ENCODE measurements at places on chromosomes 12 and 14. TPM values are rescaled to one million over a fixed set of nuclear protein-coding genes. Genes with fewer than 3 reads are reported as not detected.
A peak's percentile ranks its signal among the peaks of the same experiment; 100 is the strongest.

DNA sequence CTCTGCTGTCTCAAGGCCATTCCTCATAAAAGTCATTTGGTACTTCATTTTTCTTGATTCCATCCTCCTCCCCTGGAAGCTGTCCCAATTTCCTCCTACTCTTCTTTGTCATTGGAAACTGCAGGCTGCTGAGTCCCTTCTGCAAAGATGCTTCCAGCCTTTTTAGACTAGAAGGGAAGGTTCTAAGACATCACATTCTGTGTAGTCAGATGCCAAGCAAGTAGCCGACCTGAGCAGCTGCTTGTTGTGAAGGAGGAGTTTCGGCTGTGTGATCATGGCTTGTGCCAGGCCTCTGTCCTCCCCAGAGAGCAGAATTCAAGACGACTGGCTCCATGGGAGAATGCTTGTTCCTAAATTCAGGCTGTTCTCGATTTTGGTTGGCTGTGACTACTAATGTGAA is 8.7 kb downstream of the RFC5 start:
- DNase-seq = no peak

DNA sequence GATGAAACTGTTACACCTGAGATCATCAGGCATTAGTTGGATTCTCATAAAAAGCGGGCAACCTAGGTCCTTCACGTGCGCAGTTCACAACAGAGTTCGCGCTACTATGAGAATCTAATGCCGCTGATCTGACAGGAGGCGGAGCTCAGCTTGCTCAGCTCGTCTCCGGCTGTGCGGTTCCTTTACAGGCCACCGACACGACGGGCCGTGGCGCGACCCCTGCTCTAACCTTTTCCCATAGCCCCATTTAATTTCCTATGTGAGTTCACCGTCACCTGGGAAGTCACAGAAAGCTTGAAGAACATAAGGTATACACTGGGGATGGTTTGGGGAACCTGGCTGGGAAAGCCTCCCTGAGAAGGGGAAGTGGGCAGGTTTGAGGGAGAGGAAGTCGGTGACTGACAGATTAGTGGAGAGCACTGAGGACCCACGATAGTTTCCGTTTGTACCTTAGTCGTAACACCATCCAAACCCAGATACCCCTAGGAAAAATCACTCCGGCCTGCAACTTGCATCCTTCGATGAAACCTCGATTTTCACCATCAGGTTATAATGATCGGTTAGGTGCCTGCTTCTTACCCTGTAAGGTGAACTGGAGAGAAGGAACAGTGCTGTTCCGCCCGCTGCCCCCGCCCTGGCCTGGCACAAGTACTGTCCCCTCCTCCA is 2.8 kb upstream of the AAAS start:
- no peak for DNase-seq

- no peak for DNase-seq
Measured at GRCh38 chr12:52703878-52704277, 554 bp upstream of the KRT77 start.

DNA sequence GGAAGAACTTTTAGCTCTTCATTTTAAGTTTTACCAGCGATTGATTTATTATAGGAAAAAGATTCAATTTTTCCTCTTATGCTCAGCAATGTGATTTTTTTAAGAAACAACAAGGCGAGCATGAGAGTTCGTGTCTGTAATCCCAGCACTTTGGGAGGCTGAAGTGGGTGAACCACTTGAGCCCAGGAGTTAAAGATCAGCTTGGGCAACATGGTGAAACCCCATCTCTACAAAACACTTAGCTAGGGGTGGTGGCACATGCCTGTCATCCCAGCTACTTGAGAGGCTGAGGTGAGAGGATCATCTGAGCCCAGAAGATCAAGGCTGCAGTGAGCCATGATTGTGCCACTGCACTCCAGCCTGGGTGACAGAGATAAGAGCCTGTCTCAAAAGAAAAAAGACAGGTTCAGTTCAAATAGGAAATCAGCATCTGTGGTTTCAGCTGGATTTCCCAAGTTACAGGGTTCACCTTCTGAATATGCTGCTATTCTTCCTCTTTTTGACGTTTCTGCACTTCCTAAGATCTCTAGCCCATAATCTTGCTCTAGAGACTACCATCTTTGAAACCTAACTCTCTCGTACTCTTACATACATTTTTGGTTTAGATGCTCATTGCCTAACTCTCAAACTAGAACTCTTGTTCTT is 274.7 kb downstream of the SEC23A start:
- DNase-seq = no peak

DNA sequence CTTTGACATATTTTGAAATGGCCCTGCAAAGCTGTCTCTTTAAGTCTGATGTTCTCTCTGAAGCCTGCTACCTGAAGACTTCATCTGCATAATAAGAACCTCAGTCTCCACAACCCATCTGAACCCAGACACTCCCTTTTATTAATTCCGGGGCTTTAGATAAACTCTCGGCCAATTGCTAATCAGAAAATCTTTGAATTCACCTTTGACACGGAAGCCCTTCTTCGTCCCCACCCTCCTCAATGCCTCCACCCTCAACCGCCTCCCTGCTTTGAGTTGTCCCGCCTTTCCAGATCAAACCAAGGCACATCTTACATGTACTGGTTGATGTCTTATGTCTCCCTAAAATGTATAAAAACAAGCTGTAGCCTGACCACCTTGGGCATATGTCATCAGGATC is 17.6 kb downstream of the OR6J1 start:
- no peak for DNase-seq

GRCh38 chr14:29521526-29522137 is 406.0 kb downstream of the PRKD1 start:
- DNase-seq = no peak

DNA sequence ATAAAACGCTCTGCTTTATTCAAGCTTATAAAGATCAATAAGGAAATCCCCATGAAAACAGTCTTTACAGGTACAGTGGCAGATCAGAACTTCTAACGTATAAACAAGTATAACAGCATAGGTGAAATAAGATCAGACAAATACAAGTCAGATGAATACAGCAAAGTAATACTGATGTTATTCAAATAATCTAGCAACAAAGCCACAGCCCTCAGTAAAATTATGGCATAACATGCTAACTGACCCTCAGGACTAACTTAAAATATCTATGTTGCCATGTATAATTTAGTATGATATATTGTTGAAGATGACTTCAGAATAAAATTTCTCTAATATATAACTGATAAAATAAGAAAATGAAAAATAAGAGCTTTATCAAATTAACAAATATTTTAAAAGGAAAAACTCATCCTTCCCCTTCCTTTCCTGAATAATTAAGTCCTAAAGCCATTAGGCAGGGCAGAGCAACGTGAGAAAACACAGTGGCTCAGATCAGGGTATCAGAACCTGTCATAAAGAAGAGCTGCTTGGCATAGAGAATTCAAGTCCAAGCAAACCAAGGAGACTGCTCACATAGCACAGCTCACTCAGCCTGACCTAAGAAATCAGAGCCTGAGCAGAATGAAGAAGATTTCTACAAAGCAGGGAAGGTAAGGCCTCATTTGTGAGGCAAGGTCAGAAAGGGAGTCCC is 70.7 kb downstream of the PAWR start:
- DNase-seq = no peak

- peak; percentile 88 for DNase-seq
Measured at GRCh38 chr12:112013601-112014402, 576 bp downstream of the ERP29 start.

- no peak for DNase-seq
Measured at GRCh38 chr12:2629051-2629450, 165.7 kb upstream of the FKBP4 start.

- no peak for DNase-seq
Measured at GRCh38 chr14:36916668-36917067, 255.0 kb downstream of the PAX9 start.

GRCh38 chr12:96510306-96510764 is 21.0 kb downstream of the CFAP54 start:
- no peak for DNase-seq

DNA sequence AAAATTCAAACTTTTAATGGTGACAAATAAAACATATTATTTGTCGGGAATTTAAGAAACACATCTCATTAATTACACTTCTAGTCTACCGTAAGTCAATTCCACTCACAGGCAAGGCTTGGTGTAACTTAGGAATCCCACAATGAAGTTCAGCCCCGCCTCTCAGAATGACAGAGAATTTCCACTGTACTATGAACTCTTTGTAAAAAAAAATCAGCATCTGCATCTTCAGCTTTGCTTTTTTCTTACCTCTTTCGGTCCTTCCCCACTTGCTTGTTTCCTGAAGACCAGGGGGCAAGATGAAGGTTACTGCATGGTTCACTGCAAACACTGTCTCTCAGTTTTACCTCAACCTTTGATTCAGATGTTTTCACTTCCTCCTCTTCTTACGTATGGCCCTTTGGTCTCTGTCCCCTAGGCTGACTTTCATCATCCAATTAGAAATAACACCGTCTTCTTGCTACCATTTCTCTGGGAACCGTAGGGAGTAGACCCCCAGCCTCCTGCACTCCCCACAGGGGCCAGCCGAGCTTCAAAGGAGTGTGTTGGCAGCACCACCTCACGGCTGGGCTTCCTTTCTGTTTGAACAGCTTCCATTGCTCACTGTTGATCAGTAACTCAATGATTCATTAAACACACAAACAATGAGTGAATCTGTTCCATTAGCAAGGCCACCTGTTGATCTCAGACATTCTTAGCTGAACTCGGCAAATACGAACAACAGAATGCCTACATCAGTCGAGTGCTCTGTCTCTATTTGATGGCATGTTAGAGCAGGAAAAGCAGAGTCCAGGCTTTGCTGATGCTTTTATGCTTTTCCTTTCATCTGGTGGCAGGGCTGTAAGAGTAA is 343.0 kb downstream of the BMP4 start:
- DNase-seq = no peak

DNA sequence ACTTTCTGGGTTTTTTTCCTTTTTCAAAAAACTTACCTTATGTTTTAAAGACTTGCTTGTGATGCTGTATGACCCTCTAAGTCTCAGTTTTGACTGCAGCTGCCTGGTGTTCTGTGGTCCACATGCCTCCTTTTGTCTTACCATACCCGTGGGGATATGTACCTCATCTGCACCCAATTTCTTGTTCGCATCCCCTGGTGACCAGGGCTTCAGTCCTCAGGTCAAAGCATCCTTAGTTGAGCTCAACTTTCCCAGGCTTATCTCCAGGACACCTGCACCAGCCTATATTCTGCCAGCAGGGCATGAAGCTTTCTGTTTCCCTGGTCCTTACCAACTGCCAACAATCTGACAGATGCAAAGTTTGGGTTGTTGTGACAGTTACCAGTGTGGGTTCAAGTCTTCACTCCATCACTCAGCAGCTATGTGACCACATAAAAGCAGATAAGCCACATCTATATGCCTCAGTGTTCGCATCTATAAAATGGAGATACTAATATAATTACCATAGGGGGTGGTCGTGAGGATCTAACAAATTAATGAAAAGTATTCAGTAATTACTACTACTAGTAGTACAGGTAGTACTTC is 94.0 kb downstream of the NTF3 start:
- DNase-seq = no peak

GRCh38 chr12:63814146-63814772 is 30.2 kb upstream of the SRGAP1 start:
- DNase-seq = no peak

- no peak for DNase-seq
Measured at GRCh38 chr14:59330455-59330854, 134.7 kb downstream of the GPR135 start.

DNA sequence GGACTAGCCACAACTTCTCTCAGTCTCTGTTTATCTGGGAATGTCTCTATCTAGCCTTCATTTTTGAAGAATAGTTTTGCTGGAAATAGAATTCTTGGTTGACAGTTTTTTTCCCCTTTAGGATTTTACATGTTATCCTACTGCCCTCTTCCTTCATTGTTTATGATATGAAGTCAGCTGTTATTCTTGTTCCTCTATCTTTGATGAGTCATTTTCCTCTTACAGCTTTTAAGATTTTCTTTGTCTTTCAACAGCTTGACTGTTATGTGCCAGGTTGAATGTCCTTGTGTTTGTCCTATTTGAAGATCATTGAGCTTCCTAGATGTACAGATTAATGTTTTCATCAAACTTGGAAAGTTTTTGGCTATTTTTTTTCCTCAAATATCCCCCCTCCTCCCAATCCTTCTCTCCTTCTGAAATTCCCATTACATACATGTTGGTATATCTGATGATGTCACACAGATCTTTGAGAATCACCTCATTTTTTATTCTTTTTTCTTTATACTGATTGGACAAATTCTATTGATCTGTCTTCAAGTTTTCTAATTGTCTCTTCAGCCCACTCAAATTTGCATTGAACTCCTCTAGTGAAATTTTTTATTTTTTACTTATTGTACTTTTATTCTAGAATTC is 4.5 kb upstream of the GOLGA5 start:
- no peak for DNase-seq

DNA sequence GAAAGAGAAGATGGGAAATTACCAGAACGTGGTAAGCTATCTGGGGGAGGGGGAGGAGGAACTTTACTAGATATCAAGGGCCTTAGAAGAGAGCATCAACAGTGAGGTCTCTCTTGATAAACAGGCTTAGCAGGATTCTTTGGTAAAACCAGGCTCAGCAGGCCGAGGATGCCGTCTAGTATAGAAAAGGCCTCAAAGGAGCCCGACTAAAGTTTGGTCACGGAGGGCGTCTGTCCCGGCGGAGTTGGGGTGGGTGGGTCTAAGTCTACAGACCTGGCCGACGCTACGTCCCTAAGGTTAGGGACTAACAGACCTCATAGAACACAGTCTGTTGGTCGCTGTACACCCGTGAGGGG is 538 bp upstream of the TIGAR start:
- no peak for DNase-seq

DNA sequence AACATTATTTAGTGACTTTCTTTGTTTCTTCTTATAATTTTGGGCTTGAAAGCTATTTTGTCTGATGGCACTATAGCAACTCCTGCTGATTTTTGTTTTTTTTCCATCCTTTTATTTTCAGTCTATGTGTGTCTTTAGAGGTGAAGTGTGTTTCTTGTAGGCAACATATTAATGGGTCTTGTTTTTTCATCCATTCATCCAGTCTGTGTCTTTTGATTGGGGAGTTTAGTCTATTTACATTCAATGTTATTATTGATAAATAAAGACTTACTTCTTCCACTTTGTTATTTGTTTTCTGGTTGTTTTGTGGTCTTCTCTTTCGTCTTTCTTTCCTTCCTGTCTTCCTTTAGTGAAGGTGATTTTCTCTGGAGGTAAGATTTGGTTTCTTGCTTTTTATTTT is 198.0 kb downstream of the CRADD start:
- DNase-seq = no peak

GRCh38 chr12:101954113-101954512 is 76.7 kb downstream of the DRAM1 start:
- DNase-seq = no peak

- DNase-seq = no peak
Measured at GRCh38 chr14:101557811-101558738, 3.2 kb upstream of the DIO3 start.

Gene VWF
- 366 TPM for total RNA-seq

Gene SLC4A8
- 1.4 TPM for total RNA-seq

Gene GPRC5D
- not detected for total RNA-seq

Gene ANKRD33
- not detected for total RNA-seq

Gene PRH2
- total RNA-seq = not detected

Gene SERPINA12
- not detected for total RNA-seq

Gene LRIG3
- total RNA-seq = 23.7 TPM

Gene CIROP
- total RNA-seq = not detected

Gene ACYP1
- 8.2 TPM for total RNA-seq

Gene ZFYVE21
- 59.5 TPM for total RNA-seq

Gene CD163L1
- 10.5 TPM for total RNA-seq

Gene KRT81
- total RNA-seq = not detected

Gene SYNDIG1L
- 0.23 TPM for total RNA-seq

Gene FOXA1
- total RNA-seq = not detected
